Cortex of kidney (tissue), 1 donor: ENCODE measurements at places on chromosomes 4 and X.

DNA sequence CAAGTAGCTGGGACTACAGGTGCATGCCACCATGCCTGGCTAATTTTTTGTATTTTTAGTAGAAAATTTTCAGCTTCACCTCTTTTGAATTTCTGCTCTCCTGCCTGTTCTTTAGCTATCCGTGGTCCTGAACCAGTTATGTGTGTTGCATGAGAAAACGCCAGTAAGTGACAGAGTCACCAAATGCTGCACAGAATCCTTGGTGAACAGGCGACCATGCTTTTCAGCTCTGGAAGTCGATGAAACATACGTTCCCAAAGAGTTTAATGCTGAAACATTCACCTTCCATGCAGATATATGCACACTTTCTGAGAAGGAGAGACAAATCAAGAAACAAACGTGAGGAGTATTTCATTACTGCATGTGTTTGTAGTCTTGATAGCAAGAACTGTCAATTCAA, 13.9 kb downstream of the ALB start:
- no peak for DNase-seq

DNA sequence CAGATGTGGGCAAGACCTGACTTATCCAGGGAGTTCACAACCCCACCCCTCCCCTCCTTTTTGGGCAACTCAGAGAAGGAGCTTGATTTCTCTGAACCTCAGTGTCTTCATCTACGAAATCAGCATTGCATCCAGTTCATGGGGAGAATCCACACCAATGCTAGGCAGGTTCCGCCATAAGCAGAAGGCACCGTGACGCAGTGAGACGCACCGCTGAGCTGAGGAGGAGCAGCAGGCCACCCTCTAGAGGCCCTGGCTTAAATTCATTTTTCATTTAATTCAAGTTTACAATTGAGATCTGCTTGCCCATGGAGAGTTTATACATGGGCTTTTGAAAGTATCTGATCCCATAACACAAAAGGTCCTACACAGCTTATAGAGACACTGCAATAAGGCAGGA, 55.7 kb downstream of the CPZ start:
- no peak for DNase-seq

DNA sequence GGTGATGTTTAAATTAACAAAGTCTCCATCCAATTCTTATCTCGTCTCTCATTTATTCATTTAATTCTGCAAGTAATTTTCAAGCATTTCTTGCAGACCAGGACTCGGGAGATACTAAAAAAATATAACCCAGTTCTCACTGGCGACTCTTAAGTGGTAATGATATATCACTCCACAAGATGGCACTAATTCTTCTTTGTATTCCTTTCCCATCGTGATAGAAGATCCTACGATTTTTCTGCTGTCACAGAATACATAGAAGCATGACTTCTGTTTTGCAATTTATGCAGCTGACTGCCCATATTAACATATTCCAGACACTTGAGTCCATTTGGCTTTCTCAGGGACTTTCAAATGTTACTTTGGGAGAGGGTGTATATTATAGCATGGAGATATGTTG, 64.0 kb upstream of the FGF13 start:
- DNase-seq, result no peak

- DNase-seq, result no peak
Observed at GRCh38 chr4:110128472-110128919, 69.9 kb downstream of the ELOVL6 start.

DNA sequence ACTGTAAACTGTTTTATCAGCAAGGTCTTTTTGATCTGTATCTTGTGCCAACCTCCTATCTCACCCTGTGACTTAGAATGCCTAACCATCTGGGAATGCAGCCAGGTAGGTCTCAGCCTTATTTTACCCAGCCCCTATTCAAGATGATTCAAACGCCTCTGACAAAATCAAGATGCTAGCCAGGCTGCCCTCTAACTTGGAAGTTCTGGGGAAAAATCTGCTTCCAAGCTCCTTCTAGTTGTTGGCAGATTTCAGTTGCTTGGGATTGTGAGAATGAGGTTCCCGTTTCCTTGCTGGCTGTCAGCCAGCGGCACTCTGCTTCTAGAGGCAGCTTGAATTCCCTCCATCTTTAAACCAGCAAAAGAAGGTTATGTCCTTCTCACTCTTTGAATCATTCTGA, 34.7 kb downstream of the LUZP4 start:
- DNase-seq, result no peak

GRCh38 chrX:135975421-135975820, 1.6 kb upstream of the MMGT1 start:
- DNase-seq, result no peak

GRCh38 chrX:110657073-110657472, 138.5 kb downstream of the CHRDL1 start:
- no peak for DNase-seq

DNA sequence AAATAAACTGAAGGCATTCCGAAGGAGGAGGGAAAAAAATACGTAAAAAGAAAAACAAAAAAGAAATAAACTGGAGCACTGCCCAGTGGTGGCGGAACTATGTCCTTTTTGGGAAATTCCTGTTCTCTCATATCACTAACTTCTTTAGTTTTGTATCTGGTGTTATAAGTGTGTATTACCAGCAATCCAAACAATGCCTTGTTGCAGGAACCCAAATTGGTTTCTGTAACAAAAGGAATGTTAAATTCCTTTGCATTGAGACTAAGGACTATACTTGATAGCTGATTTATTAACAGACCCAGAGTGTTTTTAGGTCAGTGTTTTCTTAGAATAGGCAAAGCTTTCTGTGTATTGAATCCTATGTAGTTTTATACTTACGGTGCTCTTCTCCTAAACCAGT, 6.6 kb downstream of the CCNG2 start:
- no peak for DNase-seq

DNA sequence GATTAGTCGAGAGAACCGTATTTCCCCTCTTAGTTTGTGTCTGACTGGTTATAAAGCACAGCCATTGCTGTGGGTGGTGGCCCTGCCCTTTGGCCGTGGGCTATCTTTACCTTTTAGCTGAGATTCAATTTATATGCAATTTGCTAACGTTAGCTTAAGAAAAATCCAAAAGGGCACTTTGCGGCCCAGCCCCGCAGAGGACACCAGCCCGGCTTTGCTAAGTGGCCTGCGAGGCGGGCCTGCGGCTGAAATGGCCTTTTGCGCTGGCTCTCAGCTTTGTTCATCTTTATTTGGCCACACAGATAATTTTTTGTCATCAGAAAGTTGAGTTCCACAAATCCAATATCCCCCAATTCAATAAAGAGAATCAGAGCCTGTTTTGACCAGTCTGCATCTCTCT, 48.3 kb downstream of the CPZ start:
- no peak for DNase-seq

DNA sequence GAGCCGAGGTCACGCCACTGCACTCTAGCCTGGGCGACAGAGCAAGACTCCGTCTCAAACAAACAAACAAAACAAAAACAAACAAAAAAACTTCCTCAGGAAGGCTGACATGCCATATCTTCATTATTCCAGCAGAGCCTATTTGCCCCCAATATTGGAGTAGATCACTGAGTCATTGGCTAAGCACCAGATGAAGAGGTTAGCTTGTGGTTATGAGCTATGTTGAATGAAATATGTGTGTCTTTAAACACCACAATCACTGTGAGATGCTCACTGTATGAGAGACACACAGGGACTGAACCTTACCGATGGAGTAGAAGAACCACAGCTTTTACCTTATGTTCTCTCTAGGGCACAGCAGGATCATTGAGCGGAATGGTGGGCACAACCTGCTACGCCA, 122.1 kb upstream of the EOLA2 start:
- DNase-seq, result no peak

DNA sequence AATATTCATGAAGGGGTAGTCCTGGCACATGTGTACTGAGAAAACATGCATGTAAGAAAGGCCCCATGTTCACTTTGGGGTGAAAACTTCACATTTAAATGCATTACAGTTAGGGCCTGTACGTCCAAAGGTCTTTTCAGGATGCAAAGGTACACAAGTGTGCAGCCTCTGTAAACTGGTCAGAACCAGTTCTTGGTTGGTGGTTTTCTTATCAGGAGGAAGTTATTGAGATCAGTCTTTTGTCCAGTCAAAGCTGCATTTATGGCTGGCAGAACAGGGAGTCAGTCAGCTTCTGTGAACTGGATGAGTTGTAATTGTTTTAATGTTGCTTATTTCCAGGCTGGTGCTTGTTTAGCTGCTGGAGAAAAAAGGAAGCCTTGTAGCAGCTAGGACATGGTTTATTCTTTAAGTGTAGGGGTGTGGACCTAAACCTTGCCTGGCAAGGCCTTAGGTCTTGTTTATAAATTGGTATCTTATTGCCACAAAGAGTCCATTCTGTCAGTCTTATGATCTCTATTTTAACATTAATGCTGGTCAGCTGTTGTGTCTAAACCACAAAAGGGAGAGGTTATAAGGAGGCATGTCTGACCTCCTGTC, 1906.6 kb upstream of the TENM3 start:
- DNase-seq, result no peak
